ENCODE measurements at places on chromosomes 2 and 18. TPM values are rescaled to one million over a fixed set of nuclear protein-coding genes. Genes with fewer than 3 reads are reported as not detected.

The POTEJ gene
- total RNA-seq, result not detected

- DNase-seq, result no peak
These were observed 510.9 kb downstream of the TXNL1 start for GRCh38 chr18:56127322-56128099.

DNA sequence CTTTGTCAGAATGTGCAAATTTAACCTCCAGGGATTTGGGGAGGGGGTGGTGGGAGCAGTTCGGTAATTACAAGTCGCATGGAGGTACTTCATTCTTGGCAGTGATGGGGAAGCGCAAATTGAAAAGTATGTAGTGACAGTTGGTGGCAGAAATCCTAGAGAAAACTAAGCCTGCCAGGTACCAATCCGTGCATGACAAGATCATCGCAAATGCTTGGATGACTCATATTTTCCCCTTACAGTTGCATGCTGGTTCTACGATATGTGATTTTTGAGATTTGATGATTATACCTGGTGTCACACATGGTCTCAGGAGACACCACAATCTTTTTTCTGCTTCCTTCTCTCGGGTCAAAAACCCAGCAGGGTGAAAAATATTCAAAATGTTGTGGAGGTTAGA, 479.7 kb upstream of the ID2 start:
- no peak for DNase-seq

- DNase-seq, result no peak
These were observed 60.1 kb downstream of the POLR1A start for GRCh38 chr2:86045541-86045940.

DNA sequence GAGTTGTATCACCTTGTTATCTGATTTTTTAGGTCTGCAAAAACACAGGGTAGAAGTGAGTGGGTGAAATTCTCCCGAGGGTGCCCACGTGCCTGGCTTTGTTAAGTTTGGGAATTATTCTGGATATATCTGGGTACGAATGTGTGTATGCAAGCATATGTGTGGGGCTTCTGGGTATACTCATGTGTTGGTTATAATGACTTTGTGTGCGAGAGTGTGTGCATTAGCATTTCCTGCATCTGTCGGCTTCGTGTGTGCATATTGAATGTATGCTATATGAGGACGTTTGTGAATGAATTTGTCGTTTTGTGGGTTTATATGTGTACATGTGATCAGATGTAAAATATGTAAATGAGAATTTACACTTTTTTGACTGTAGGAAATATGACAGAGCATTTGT, 13.8 kb upstream of the DNAJC27 start:
- no peak for DNase-seq

GRCh38 chr18:76771192-76771799, 51.1 kb upstream of the ZNF236 start:
- no peak for DNase-seq

The ERFE gene
- total RNA-seq, result 64.1 TPM

DNA sequence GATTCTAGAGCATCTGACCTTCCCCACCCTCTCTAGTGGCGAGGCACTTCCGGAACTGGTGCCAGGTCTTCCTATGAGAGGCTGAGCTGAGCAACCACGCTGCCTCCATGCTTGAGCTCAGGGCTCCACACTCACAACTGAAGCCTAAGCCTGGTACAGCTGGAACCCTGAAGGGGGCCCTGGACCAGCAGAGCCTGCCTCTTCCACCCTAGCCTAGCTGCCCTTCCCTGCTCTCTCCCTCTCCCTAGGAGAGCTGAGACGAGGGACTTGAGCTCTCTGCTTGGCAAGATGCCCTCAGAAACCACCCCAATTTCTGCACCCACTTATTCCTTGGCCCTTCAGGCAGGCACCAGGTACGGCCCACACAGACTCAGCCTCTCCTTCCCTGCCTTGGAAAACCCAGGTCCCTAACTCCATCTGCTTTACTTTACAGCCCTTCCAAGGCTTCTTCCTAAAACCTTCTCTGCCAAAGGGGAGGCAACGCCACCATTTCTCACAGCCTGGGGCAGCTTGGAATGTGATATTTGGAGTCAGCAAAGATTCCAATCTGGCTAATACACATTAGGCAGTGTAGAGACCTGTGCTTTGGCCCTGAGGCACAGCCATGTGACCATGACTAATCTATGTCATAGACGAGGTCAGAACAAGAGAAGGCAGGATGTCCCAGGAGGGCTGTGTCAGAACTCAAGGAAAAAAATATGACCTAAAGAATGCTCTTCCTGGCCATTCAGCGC, 18.8 kb downstream of the COX7A2L start:
- DNase-seq, result peak; percentile 48

The ZNF396 gene
- 0.53 TPM for total RNA-seq

DNA sequence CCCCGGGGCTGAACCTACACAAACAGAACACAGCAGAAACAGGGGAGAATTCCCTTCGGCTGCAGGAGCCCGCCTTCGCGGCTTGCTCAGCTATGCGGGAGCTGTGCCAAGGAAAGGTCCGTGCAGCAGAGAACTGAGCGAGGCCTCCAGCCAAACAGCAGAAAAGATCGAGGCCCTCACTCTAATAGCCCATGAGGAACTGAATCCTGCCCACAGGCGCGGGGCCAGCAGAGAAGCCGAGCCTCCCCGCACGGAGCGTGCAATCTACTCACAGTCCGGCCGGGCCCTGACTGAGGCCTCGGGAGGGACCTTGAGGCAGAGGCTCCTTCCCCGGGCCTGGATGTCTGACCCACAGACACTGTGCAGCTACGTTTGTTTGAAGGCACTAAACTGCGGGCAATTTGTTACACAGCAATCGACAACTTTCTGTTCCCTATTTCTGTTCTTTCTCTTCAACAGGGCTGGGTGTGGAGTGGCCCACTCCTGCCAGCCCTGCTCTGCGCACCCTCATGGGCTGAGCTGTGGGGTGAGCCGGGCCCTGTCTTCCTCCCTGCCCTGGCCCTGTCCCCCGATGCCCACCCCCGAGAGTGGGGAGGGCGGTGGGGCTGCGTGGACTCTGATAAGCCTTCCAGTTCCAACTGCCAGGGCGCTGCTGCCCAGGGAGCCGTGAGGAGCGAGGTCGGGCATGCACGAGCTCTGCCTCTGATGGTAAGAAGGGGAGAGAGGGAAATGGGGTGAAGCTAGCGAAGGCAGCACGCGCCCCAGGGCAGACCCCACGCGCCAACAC, 13.7 kb downstream of the HES6 start:
- no peak for DNase-seq

GRCh38 chr2:32358111-32358482, 1.3 kb downstream of the BIRC6 start:
- DNase-seq, result no peak

DNA sequence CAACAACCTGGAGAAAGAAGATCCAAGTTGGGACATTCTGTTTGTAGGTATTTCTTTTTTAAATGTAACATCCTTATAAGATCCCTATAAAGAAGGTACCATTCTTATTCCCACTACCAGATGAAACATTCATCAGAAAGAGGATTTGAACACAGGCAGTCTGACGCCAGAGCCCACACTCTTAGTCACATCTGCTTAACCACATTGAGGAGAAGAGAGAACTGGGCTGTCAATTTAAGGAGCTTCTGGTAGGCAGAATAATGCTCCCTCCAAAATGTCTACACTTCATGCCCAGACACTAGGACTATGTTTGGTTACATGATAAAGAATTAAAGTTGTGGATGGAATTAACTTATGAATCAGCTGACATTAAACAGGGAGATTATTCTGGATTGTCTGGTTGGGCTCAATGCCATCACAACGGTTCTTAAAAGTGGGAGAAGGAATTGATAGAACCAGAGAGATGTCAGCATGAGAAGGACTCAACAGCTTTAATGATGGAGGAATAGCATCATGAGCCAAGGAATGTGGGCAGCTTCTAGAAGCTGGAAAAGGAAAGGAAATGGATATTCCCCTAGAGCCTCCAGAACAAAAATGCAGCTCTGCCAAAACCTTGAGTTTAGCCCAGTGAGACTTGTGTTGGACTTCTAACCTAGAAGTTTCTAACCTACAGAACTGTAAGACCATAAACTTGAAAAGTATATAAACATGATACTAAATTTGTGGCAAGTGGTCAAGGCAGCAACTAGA, 82.2 kb downstream of the KLF7 start:
- DNase-seq, result no peak

DNA sequence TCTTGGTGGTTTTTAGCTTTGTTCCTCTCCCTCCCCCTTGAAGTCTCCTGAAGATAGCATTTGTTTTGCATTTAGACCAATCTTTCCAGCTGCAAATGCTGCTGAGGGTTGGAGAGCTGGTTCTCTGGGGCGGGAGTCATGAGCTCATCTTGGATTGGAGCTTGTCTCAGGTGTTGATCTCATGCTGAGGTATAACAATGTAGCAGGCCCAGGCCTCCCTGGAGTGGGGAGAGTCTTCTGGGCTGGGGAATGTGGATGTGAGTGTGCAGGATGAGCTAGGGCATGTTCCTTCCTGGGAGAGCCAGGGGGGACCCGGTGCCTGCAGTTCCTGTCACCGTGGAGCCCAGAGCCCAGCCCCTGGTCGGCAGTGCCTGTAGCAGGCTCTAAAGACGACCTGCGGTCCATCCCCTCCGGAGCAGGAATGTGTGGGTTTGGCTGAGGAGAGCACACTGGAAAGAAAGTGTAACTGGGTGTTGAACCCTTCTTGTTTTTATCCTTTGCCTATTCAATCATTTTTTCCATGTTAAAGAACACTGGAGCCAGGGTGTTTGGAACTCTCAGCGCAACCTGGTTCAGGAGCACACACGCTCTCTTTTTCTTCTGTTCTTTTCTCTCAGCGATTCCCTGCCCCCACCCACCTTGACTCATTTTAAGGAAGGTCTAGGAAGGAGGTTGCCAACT, 2.7 kb downstream of the ZNF532 start:
- no peak for DNase-seq

DNA sequence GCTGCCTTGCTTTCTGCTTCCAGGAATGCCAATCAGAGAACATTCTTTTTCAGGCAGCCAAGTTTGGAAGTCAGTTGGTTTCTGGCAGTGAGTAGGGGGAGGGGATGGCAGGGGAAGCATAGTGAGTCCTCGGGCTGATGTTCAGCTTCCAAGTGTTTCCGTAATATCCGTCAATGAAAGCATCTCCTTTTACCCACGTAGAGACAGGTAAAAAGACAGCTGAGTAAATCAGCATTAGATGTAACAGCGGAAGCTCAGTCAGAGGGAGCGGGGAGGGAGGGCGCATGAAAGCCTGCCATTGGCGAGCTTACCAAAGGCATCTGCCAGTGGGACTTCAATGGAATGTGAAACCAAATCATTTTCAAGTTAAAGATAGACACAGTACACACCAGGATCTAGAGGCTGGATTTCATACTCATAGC, 117.1 kb upstream of the DTNA start:
- DNase-seq, result no peak

- no peak for DNase-seq
These were observed 83.6 kb downstream of the ACVR1 start for GRCh38 chr2:157792335-157793052.

DNA sequence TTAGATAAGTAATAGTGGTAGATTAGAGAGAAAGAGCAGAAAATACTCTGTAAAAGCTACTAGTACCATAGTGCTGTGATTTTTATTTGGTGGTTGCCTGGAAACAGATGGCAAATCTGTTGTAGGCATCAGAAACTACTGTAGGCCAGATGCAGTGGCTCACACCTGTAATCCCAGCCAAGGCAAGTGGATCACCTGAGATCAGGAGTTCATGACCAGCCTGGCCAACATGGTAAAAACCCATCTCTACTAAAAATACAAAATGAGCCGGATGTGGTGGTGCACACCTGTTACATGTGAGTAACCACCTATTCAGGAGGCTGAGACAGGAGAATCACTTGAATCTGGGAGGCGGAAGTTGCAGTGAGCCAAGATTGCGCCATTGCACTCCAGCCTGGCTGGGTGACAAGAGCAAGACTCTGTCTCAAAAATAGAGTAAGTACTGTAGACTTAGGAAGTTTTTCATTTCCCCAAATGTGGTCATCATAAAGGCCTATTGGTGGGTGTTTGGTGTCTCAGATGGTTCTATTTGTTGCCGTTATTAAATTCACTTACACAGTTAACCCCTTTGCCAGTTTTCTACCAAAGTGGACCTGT, 79.6 kb downstream of the SPTBN1 start:
- no peak for DNase-seq

DNA sequence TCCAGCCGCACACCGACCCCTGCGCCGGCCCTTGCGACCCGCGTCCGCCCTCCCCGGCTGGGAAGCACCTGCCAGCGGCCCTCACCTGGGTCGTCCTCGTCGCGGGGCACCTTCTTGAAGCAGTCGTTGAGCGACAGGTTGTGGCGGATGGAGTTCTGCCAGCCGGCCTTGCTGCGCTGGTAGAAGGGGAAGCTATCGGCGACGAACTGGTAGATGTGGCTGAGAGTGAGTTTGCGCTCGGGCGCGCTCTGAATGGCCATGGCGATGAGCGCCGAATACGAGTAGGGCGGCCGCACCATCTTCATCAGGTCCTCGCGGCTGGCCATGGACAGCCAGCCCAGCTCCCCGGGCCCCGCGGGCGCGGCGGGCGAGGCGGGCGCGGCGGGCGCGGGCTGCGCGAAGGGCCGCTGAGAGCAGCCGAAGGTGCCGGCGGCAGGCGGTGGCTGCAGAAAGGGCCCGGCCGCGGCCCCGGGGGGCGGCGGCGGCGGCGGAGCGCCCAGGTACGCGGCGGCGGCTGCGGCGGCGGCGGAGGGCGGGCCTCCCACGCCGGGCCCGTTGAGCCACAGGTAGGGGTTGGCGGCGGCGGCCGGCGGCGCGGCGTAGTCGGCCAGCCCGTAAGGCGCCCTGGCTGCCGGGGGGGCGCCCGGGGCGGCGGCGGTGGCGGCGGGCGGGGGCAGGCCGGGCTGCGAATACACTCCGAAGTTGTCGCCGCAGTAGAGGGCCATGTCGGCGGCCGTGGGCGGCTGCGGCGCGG, 505 bp downstream of the FOXI3 start:
- DNase-seq, result no peak

The OSR1 gene
- 1.3 TPM for total RNA-seq

GRCh38 chr2:46876741-46877384, 38.7 kb downstream of the MCFD2 start:
- no peak for DNase-seq

The CGREF1 gene
- total RNA-seq, result 3.4 TPM

GRCh38 chr18:14999085-14999975, 251.4 kb downstream of the ANKRD30B start:
- no peak for DNase-seq

Measured in glomerular endothelial cell (primary cell).